ENCODE measurements at places on chromosomes 4 and X.

DNA sequence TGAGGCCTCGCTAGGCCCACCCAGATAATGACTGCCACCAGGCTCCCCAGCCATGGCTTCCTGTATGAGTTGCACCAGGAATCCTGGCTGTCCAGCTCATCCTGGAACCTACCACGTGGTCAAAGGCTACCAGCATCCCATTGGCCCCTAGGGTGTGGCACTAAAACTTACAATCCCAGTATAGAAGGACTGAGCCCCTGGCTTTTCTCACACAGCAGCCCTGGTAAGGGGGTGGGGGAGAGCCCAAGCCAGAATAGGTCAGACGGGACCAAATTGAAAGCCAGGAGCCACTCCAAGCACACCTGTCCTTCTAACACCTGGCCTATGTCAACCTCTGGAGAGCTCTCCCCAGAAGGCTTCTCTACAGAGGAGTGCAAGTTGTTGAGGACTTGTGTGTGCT, 269.3 kb upstream of the AGTR2 start:
- no peak for DNase-seq

- DNase-seq = no peak
Measured at GRCh38 chr4:152112887-152113286, 352.1 kb upstream of the GATB start.

GRCh38 chrX:413322-414201, 26.9 kb upstream of the PPP2R3B start:
- DNase-seq = no peak

DNA sequence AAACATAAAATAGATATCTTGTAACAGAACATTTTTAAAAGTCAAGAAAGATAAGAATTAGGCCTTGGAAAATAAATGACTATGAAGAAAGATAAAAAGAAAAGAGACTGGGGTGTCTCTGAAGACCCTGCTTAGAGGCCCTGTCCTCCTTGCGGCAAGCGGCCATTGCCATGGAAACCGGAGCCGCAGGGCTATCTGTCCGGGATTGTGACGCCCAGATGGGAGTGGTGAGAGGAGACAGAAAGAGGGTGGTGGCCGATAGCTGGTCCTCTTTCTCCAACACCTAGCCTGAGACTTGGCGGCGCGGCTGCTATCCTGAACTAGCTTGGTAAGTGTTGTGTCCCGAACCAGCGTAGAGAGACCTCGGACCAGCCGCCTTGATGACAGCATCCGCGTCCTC, at the start of gene DUSP21:
Gene DUSP21 (plus strand): TSS at position 269 of the 400 bp plus-strand sequence. CDS start 112 bp downstream, at position 381.
- no peak for DNase-seq

DNA sequence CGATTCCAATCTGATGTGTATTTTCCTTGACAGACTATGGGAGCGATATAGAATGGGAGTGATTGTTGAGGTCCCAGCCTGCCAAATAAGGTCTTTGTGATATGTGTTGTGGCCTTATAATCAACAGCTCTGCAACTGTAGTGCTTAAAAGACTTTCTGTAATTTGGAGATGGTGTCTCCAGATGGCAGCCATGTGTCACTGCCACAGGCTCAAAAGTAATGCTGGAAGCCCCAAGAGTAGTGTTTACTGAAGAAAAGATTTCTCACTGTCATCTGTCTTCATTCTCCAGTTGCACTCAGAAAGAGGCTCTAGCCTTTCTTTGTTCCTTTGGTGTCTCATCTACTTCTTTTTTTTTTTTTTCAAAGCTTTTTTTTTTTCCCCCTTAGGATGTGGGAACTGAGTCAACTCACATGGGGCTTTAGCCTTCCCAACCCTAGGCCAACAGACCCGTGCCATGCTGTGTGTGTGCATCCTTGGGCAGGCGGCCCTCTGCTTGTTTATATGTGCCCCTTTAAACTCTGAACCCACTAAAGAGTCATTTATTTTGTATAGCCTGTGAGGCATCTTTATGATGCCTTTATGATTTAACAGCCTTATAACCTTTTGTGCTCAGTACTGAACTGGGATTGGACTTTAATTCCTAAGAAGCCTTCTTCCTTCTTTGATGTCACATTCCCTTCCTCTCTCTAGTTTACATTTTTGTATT, 15.6 kb downstream of the SRPX2 start:
- DNase-seq = no peak

DNA sequence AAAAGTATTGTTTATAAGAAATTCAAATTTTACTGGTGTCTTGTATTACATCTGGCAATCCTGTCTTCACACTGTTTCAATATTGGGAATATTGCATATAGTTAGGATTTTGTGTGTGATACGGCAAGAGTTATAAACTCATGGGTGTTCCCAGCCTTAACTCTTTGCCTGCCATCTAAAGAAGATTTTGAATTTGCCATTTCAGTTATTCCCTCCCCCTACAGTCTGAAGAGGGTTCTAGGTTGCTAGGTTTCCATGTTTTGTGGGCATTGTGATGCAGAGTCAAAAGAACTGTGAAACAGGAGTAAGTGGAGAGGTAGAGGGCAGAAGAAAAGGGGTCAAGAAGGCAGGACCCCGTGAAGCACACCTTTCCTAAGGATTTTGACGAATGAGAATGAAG, at the start of gene CPXCR1:
Gene CPXCR1 (plus strand): TSS at position 301 of the 400 bp plus-strand sequence. CDS start 6,190 bp downstream, outside the sequence.
- DNase-seq = no peak
